ENCODE measurements at places on chromosomes 4 and X.
A peak's percentile ranks its signal among the peaks of the same experiment; 100 is the strongest.

- no peak for DNase-seq
These were observed 59.6 kb upstream of the DHX15 start for GRCh38 chr4:24643774-24644520.

GRCh38 chrX:119094819-119095218 is 22.0 kb downstream of the CT47C1 start:
- DNase-seq = no peak

GRCh38 chr4:53376900-53377299 is 541 bp upstream of the FIP1L1 start:
- no peak for DNase-seq

GRCh38 chrX:1147611-1148515 is 64.6 kb downstream of the CRLF2 start:
- DNase-seq = no peak

GRCh38 chrX:136646602-136647239 is 1.2 kb upstream of the CD40LG start:
- DNase-seq = peak; percentile 56

GRCh38 chr4:119106036-119107000 is 29.3 kb upstream of the MYOZ2 start:
- DNase-seq = no peak

DNA sequence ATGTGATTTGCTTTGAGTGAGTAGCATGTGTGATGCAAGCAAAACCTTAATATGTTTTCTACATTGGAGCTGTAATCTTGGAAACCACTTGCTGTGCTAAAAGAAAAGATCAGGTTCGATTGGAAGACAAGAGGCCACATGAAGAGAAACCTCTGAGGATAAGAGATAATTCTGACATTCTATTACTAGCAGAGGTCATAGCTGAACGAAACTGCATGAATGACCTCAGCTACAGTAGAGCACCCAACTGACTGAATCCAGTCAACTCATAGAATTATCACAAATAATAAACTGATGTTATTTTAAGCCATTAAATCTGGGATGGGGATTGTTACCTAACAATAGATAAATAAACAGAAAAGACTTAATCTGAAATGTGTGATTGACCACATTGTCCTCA is 147.1 kb downstream of the CAMK2D start:
- no peak for DNase-seq

GRCh38 chrX:8305350-8305749 is 134.3 kb upstream of the VCX2 start:
- no peak for DNase-seq

DNA sequence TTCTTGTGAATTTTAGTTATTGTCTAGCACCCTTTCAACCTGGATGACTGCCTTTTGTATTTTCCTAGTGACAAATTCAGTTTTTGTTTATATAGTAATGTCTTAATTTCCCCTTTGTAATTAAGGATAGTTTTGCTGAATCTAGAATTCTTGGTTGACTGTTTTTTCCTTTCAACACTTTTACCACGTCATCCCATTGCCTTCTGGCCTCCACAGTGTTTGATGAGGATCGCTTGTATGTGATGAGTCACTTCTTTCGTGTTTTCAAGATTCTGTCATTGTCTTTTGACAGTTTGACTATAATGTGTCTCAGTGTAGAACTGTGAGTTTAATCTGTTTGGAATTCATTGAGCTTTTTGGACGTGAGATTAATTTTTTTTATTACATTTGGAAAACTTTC is 30.1 kb downstream of the KDM6A start:
- DNase-seq = no peak

GRCh38 chr4:62342346-62342745 is 1142.2 kb downstream of the ADGRL3 start:
- DNase-seq = no peak

GRCh38 chr4:182653596-182653995 is 263.6 kb downstream of the DCTD start:
- DNase-seq = no peak

DNA sequence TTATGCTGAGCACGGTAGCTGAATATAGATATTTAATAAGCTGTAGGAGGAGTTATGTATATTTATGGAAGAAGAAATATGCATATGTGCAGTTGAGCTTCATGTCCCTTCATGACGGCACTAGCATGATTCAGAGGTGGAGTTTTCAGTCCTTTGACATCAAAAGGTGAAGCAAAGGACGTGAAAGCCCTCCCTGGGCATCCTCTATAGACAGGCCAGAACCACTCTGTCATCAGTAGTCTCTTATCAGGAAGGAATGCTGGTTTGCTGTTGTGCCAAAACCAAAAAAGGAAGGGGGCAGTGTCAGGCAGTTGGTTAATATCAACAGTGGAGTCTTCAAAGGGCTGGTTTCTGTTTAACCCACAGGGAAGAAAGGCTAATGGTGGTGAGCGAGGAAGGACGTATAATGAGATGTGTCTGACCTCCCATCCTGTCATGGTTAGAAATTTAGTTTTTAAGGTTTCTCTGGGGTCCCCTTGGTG is 23.5 kb upstream of the IL2 start:
- DNase-seq = no peak

DNA sequence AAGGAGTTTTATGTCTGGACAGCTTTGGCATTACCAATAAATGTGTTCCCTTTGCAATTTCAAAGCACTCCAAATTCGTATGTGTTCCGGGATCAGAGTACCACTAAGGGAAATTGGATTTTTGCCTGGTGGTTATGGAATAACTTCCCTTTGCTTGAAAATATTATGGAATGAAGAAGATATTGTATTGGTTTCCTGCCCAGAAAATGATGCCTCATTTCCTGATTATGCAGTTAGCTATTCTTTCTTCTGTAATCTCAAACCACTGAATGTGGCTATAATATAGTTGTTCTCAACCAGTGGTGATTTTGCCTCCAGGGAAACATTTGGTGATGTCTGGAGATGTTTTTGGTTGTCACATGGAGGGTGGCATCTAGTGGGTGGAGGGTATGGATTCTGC is 142.9 kb downstream of the PCDH7 start:
- DNase-seq = no peak

GRCh38 chr4:62952366-62952765 is 1456.9 kb downstream of the TECRL start:
- no peak for DNase-seq

DNA sequence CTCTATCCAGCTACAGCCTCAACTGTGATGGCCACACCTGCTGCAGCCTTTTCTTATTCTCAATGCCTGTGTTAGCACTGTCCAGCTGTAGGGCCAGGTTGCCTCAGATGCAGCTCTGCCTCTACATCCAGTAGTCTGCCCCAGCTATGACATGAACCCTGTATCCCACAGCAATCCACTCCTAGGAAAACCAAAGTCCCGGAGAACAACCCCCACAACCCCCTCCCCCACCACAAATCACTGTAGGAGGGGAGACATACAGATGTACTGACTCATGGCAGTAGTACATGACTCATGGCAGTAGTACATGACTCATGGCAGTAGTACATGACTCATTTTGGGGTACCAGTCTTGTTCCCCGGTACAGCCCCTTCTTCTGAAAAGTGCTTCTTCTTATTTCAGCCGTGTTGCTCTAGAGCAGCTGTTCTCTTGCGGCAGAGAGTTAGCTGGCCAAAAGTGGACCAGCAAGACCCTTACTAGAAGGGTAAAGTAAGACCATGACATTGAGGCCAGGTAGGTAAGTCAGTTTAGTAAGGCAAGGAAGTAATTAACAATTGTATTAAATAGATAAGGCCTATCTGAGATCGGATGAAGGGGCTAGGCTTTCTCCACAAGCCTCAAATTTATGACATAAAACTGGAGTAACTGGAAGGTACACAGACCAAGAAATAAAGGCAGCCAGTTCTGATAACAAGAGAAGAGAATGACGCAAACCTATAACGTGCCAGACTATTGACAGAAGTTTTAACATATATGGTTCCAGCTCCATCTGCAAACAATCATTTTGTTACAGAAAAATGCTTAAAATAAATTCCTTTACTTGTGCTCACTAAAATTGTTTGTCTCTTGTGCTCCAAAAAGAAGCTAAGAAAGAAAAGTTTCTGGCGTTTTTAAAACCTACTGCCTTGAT is 221.4 kb downstream of the TACR3 start:
- DNase-seq = no peak

DNA sequence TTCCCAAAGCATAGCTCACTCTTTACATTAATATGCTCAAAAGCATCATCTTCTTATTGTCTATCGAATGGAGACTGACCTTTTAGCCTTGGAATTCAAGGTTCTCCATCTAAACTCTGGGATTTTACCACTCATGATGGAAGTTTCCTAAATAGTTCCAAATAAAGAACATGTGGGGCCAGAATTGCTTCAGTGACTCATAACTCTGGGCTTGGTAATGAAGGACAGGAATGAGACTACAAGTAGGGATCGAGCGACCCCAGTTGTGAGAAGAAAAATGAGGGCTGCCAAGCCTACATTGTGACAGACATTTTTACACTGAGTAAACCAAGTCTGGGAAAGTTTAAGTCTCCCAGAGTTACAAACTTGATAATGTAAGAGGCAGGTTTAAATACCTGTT is 269.9 kb downstream of the CBLL2 start:
- DNase-seq = no peak

- DNase-seq = no peak
These were observed 18.6 kb downstream of the CEP135 start for GRCh38 chr4:55967376-55967775.

DNA sequence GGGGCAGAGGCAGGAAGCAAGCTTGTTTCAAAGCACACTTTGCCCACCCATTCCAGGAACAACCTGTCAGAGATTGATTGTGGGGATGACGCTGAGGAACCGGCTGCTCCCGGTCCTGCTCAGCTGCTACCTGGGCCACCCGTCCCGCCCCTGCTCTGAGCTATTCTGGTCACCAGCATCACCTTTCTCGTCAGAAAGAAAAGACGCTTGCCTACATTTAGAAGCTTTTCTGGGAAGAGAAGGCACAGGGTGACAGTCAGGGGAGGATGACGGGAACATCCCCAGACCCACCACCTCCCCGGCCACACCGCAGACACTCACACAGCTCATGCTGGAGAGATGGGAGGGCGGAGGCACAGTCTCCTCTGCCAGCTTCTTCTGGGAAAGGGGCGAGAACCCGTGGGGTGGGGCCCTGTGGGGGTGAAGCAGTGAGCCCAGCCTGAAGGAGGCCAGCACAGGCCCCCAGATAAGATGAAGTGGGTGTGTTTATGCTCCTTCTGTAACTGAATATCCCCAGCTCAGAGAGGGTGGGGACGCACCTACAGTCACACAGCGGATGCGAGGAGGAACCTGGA is 81.8 kb downstream of the CPZ start:
- DNase-seq = no peak

GRCh38 chr4:168453146-168453545 is 27.1 kb downstream of the DDX60L start:
- no peak for DNase-seq

DNA sequence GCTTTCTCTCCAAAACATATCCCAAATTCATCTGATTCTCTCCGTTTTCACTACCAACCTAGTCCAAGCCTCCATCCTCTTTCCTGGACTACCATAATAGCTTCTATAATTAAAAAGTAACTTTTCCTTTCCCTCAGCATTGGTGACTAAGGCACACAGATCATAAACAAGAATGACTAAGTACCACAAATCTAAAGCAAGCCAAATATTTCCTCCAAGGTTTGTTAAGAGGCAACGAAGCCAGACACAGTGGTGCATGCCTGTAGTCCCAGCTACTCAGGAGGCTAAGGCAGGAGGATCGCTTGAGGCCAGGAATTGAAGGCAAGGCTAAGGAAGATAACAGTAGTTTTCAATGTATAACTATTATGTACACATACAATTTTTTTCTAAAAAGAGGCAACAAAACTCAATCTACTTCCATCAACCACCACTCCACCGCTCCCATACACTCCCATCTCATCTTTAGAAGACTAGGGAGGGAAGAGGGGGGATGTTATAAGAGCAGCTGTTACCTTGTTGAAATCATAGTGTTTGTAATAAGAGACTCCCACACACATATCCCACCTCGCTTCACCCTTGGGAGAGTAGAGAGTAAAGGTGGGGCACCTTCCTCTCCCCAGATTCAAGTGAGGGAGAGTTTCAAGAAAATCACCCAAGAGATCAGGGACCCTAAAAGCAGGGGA is 4.2 kb upstream of the JCHAIN start:
- DNase-seq = no peak

GRCh38 chrX:19953145-19953544 is 37.7 kb downstream of the BCLAF3 start:
- no peak for DNase-seq

DNA sequence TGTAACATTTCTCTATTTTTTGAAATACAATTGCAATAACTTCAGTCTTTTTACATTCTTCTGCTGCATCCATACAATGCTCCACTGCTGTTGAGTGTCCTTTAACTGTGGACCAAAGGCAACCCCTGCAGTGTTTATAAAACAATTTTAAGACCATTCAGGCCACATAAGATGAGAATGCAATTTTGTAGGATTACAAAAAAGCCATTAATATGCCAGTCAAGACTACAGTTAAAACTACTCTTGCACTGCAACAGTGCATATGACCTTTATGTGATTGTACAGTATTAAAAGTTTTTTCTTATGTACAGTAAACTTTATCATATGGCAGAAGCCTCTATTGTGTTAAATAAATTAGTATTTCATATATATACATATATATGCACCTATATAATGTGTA is 55.7 kb upstream of the ATOH1 start:
- no peak for DNase-seq

DNA sequence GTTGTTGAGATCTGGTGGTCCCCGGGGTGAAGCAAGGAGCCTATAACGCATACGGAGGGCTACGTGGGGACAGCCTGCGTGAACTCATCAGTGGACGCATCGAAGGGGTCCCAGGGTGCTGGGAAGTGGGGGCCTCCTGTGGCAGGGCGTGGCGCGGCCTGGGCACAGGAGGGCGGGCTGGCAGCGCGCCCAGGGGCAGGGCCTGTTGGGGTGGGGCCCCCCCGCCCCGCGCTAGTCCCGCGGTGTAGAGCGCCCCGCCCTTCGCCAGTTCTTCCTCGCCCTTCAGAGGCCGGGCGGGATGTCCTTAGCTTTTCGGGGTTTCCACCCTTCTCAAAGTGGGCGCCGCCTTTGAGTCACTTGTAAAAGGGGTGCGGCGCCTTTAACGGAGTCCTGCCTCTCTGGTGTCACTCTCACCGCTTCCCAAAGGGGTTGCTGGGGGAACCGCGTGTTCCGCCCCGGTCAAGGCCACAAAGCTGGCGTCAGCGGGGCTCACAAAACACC is 632 bp downstream of the PLP2 start:
- DNase-seq = peak; percentile 46

DNA sequence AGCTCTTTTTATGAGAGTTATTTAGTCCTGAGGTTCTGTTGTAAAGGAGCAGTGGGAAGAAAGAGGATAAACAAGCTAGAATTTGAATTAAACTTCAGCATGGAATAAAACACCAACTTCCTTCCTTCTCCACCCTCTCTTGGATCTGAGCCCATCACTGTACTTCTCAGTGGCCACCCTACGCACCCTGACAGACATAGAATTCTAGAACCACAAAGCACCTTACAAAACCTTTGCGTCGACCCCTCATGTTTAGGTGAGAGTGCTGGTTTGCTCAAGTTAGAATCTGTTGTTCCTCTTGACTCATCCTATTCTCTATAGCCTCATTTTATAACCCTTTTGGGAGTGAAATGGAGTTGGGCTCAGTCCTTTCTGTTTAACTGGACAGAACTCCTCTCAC is 84.6 kb upstream of the RPL34 start:
- no peak for DNase-seq
